ENCODE measurements at places on chromosomes 6 and 20.

- no peak for DNase-seq
Observed at GRCh38 chr6:157455731-157456523, 74.9 kb downstream of the ZDHHC14 start.

GRCh38 chr20:62346398-62347150 is 20.5 kb downstream of the LAMA5 start:
- DNase-seq: no peak

- no peak for DNase-seq
Observed at GRCh38 chr6:159126590-159126989, 42.6 kb upstream of the FNDC1 start.

GRCh38 chr6:41546475-41546865 is 289 bp downstream of the FOXP4 start:
- no peak for DNase-seq

DNA sequence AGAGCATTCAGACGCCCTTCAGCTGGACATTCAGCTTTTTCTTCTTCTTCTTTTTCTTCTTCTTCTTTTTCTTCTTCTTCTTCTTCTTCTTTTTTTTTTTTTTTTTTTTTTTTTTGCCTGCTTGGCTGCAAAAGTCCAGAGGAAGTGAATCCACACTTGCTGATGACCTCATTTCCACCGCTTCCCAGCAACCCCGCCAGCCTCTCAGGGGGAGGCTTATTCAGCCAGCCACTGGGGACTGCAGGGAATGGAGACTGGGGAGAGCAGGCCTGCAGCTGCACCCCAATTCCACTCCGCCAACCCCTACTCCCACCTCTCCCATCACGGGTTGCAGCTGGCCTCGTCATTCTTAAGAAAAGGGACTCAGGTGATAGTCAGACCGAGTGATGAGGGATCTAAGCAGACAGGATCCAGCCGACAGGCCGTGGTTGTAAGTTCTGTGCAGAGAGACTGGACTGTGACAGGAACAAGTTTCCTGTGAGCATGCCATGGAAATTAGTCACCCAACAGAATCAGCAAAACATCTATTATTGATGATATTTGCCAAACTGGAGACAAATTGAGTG is 59.0 kb upstream of the QKI start:
- no peak for DNase-seq

GRCh38 chr6:122799916-122800686 is 11.0 kb downstream of the SMPDL3A start:
- DNase-seq: no peak
